Right lung (tissue), 10 donors: ENCODE measurements at places on chromosomes 7 and 10.

DNA sequence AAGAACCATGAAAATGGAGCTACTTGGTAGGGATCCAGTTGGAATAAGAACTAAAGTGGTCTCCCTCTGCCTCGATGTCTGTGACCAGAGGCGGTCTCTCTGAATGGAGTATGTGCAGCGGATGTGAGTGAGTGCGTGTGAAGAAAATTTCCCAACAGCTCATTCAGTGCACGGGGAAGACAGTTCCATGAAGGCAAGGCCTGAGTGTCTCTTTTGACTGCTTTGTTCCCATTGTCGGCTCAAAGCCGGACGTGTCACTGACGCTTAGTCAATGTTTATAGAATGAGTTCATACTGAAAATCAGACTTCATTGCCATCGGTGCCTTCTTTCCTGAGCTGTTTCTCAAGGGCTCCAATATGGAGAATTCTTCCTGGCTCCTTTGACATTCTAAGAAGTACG, 55.3 kb upstream of the GRB10 start:
- DNase-seq: peak; percentile 82

- peak; percentile 33 for DNase-seq
Measured at GRCh38 chr7:83575436-83575835, 73.5 kb downstream of the SEMA3E start.

GRCh38 chr7:158237672-158238335, 349.8 kb downstream of the PTPRN2 start:
- DNase-seq: no peak

- DNase-seq: no peak
Measured at GRCh38 chr10:74202356-74202755, 51.3 kb downstream of the ADK start.

DNA sequence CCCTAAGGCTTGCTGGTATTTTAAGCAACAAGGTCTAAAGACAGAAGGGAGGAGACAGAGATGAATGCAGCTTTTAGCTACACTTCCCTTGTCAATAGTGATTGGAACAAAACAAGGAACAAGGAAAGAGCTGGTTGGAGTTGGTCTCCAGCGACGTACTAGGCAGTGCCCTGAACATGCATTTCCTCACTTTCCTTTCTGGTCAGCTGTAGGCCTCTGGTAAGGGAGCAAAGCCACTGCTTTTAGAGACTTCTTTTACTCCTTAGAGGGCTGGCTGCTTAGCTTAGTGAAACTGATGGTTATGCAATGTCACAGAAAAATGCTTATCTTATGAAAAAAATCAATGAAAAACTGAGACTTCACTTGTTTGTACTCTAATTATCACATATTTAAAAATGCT, 75.5 kb upstream of the TRIL start:
- DNase-seq: no peak
